ENCODE measurements at places on chromosomes 13 and 19. TPM values are rescaled to one million over a fixed set of nuclear protein-coding genes. Genes with fewer than 3 reads are reported as not detected.

GRCh38 chr13:47917022-47917574 is 84.0 kb downstream of the SUCLA2 start:
- H3K27me3 ChIP-seq: no peaks in the 10 kb centered on the region
- H3K36me3 ChIP-seq: no peaks in the 10 kb centered on the region
- no peak overlapping the region for H3K27ac ChIP-seq
- H3K4me1 ChIP-seq: no peaks in the 10 kb centered on the region
- no peak overlapping the region for H3K4me3 ChIP-seq
- DNase-seq: no peak

DNA sequence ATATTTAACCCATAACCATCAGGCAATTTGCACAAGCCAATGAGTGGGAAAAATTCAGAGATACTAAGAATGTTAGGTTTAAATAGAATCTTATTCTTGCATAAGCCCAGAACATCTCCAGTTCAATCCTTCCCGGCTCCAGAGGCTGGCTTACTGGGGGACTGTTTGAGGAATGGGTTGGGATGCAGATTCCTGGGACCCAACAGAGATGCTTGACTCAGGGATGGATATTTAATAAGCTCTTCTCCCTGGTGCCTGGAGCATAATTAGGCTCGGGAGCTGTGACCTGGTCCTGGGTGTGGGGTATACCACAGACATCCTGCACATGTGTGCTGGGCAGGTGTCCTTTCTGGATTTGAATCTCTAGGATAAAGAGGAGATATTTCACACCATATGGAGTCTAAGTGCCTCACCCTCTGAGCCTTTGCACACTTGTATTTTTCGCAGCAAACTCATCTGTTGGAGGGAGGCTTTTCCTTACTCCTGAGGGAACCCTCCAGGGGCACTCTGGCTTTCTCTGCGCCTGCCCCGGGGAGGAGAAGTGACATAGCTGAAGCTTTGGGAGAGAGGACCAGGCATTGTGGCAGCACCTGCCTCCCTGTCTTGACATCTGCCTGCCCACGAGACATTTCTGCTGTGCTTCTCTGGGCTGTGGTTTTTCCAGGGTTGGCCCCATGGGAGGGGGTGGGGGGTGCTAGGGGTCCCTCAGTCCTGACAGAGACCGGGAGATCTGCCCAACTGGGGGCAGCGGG is 36.1 kb upstream of the ANKRD10 start:
- H3K27me3 ChIP-seq: no peaks in the 10 kb centered on the region
- no peak for DNase-seq
- no peak overlapping the region for H3K27ac ChIP-seq
- no peak overlapping the region for H3K4me3 ChIP-seq

DNA sequence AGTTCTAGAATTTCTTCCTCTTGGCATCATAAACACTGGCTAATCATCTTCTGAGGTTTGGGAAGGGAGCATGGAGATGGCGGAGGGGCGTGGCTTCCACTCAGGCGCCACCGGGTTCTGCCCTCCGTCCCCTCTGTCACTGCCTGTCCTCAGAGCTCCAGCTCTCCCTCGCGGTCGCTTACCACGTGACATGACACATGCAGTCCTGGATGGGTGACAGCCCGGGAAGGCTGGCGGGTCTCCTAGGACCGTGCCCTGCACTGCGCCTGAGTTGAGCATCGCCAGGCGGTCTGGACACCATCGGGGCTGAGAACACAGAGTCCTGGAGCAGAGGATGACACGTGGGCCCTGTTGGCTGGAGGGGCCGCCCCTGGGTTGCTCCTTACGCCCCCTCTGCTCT is 123.3 kb downstream of the RAB20 start:
- H3K36me3 ChIP-seq: no peaks in the 10 kb centered on the region
- no peaks in the 10 kb centered on the region for H3K27me3 ChIP-seq
- peaks cover 1% of the 10 kb centered on the region for H3K4me1 ChIP-seq

- H3K4me3 ChIP-seq: no peak overlapping the region
- H3K4me1 ChIP-seq: no peaks in the 10 kb centered on the region
- no peaks in the 10 kb centered on the region for H3K27me3 ChIP-seq
- no peak for DNase-seq
- H3K36me3 ChIP-seq: no peaks in the 10 kb centered on the region
These were observed 11.3 kb downstream of the SLC25A42 start for GRCh38 chr19:19075126-19075525.

GRCh38 chr13:88649855-88650254 is 978.7 kb downstream of the SLITRK5 start:
- no peaks in the 10 kb centered on the region for H3K4me1 ChIP-seq
- no peaks in the 10 kb centered on the region for H3K27me3 ChIP-seq
- no peak for DNase-seq
- H3K4me3 ChIP-seq: no peak overlapping the region
- no peaks in the 10 kb centered on the region for H3K36me3 ChIP-seq
- no peak overlapping the region for H3K27ac ChIP-seq

Gene ERICH4
- total RNA-seq: not detected

DNA sequence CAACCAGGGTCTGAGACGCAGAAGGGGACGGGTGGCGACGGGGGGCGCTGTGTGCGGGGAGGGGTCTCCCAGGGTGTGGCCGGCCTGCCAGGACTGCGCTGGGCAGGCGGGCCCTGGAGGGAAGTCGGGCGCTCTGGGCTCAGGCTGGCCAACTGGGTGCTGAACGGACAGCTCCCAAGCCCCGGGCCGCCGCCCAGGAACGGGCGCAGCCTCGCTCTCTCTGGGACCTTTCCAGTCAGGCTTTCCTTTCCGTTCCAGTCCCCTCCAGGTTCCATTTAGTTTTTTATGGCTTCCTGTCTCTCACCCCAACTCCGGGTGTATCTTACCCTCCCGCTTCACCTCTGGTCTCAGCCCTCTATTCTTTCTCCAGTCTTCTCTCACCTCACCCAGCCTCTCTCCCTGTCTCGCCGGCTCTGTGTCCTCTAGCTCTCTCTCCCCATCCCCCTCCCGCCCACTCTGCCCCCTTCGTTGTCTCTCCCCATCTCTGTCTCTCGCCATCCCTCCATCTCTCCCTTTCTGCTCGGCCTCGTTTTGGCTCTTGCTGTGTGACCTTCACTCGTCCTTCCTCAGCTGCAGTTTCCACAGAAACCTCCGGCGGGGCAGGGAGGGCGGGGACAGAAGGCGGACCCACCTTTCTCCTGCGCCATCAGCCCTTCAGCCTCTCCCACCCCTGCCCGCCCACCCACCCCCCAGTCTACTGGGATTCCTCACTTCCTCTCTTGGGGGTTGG is 3.3 kb upstream of the ATP1A3 start:
- H3K27me3 ChIP-seq: peaks cover 20% of the 10 kb centered on the region
- no peak for DNase-seq

All from GM12878 (cell line).